ENCODE measurements at places on chromosomes 3 and 15.

- no peak for DNase-seq
These were observed 7.1 kb downstream of the DHX36 start for GRCh38 chr3:154316974-154317767.

DNA sequence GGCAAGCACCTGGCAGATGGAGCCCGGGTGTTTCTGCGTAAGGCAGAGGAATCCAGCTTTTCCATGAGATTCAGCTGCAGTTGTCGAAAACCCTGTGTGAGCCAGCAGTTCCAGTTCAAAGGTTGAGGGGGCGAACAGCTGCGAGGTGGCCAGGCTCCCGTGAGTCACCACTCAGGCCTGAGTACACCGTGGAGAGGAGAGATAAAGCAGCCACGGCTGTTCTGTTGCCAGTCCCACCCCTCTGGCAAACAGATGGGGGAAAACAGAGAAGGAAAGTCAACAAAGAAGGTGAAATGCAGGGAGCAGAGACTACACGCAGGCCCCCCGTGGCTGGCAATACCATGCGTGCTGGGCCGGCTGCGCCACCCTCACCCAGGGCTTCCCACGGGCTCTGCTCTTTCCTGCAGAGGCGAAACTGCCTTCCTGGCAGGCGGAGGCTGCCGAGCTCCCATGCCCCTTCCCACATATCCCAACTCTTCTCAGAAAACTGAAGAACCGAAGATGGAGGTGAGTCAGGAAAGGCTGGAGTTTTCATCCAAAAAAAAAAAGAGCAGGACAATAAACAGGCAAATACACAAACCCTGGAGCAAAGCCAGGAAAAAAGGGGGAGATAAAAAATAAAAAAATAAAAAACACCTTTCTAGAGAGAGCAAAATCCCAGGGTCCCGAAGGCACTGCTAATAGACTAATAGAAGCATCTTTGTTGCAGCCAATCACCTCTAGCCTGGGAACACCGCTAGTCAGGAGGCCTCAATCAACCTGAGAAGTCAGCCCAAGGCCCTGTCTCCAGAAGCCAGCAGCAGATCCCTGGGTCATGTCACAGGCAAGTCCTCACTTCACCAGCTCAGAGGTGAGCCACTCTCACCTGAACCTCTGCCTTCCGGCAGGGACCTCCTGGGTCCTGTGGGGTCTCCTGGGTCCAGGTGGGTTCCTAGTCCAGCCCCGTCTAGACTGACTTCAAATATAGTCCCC is 37.7 kb downstream of the FAM174B start:
- no peak for DNase-seq

GRCh38 chr3:174346141-174346540 is 513.0 kb upstream of the NAALADL2 start:
- no peak for DNase-seq

GRCh38 chr3:152574461-152575079 is 260.4 kb upstream of the P2RY1 start:
- DNase-seq = no peak

- no peak for DNase-seq
These were observed 572.5 kb downstream of the SQOR start for GRCh38 chr15:46207341-46207740.

GRCh38 chr3:98817547-98818041 is 54.5 kb downstream of the ST3GAL6 start:
- no peak for DNase-seq

DNA sequence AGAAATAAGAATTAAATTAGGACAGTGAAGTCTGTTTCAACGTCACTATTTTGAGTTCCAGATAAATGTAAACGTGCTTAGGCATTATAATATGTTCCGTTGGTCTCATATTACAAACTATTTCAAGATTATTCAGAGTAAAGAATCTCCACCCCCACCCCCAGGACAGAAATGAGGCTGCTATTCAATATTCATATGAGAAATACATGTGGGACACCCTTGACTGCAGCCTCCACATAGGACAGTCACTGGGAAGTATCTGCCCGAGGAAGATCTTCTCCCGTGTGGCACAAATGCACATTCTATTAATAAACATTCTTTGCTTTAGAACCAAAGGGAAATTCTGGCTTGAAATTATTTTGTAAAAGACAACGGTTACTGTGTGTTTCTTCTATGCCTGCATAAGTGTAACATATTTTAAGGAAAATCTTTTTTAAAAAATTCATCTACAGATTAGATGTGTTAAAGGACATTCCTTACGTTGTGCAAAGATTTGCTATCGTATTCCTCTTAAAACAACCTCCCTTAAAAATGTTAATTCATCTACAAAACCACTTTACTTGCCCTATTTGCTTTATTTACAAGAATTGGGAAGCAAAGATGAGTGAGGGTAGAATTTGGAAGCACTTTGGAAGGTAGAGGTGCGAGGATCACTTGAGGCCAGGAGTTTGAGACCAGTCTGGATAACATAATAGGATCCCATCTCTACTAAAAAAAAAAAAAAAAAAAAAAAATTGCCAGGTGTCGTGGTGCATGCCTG is 148.3 kb upstream of the SOX14 start:
- no peak for DNase-seq

GRCh38 chr3:71728632-71729342 is 3.6 kb upstream of the EIF4E3 start:
- no peak for DNase-seq

DNA sequence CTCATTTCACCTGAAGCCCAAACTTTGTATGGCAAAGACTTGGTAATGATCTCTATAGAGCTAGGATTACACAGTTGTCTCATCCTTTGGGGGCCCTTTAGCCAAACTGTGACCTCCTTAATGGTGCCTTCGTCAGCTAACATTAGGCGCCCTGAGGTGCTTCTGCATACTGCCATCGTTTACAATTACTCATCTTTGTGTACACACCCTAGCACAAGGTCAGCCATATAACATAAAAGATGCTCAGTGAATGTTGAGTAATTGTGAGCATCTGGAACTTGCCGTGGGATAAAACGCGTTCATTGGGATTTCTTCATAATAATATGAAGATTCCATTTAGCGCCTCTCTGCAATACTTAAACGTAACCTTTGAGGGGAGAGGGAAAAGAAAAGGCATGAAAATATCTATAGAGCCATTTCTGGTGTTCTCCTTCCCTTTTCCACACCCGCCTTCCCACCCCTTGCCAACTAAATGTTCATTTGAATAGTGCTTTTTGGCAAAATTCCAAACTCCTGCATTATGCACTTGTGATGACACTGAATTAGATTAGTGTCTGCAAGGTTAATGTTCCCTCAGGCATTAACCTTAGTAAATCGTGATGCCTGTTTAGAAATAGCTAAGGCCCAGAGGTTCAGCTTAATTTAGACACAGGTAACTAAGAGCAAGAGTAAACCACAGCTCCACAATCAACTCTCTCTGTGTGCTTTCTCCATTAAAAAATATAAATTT is 990 bp upstream of the ZNF148 start:
- no peak for DNase-seq

DNA sequence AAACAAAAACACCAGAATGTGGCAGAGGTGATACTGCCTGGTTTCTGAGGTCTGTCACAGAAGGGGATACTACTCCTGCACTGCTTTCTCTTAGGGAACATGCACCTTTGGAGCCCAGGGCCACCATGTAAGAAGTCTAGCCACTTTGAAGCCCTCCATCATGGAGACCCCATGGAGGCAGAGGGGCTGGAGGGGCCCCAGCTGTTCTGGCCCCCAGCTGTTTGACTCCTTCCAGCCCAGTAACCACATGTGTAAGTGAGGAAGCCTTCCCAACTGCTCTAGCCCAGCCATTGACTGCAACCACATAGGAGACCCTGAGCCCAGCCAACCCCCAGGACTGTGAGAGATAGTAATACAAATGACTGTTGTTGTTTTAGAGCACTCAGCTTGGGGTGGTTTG is 9.0 kb upstream of the IGDCC4 start:
- DNase-seq = no peak

DNA sequence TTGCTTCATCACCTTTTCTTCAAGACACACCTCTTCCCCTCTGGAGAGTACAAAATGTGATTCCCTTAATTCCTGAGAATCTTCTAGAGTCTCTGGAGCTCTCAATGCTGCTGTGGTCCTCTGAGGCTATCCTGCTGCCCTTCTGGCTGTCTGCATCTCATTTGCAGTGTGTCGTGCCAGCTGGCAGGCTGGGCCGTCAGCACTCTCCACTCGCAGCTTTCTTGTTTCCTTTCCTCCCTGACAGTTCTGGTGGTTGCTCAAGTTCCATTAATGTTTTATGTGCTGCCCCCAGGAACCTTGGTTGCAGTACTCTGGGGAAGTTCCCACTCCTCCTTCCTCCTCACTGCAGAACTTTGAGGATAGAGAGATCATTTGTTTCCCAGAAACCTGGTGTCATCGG is 210.8 kb upstream of the ROPN1 start:
- no peak for DNase-seq

GRCh38 chr15:66935688-66936087 is 129.7 kb upstream of the SMAD3 start:
- no peak for DNase-seq

DNA sequence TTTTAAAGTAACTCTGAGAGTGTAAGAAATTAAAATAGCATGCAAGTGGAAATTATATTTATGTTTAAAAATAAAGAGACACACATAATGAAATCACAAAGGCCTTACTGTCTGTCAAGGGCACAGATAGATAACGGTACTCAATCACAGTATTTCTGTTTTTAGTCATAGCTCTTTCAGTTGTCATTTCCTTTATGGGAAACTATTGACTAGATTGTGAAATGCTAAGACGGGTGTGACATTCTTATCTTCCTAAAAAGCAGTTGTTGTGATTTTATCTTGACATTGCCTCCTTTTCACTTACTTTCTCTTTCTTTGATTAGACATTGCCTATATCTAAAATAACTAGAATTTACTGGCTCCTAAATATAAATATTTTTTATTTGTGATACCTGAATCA is 100.1 kb upstream of the PLSCR5 start:
- DNase-seq = no peak

DNA sequence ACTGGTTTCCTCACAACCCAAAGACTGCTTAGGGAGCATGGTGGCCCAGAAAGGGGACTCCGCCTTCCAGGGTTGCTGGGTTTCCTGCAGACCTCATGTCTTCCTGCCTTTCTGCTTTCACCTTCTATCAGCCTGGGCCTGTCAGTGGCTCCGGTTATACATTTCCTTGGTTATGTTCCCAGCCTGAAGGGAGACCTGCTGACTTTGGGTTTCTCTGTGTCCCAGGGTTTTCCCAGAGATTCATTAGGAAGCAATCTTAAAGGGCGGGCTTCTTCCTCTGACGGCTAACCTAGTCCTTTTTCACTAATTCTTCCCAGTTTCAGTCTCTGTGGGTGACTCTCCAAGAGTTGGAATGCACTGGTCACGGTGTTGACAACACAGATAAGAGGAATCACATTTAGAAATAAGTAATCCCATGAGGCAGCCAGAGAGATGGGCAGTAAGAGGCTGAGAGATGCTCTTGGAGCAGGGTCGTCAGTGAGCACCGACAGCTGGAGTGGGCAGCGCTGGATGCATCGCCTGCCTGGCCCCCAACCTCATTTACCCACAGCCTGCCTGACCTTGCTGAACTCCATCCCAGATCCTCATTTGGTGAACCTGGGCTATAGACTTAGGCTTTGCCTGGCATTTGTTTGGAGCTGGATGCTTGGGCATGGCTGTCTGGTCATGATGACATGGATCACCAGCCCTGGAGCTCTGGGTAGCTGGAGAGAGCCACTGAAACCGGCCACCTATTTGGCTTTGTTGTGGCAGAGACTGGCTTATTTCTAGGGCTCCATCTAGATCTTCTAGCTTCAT is 10.0 kb upstream of the EHD4 start:
- no peak for DNase-seq

GRCh38 chr3:140128217-140128616 is 193.2 kb downstream of the CLSTN2 start:
- no peak for DNase-seq

- no peak for DNase-seq
These were observed 16.2 kb downstream of the ZNF609 start for GRCh38 chr15:64476550-64476949.

- DNase-seq = no peak
These were observed 89.5 kb upstream of the ATP2B2 start for GRCh38 chr3:10594915-10595314.

GRCh38 chr15:99965376-99965775 is 232.1 kb upstream of the LYSMD4 start:
- DNase-seq = no peak

- no peak for DNase-seq
These were observed 40.8 kb downstream of the RHCG start for GRCh38 chr15:89455535-89455934.

- DNase-seq = no peak
These were observed 19.8 kb upstream of the NUDT16 start for GRCh38 chr3:131361464-131362421.

GRCh38 chr15:45719490-45719889 is 84.7 kb downstream of the SQOR start:
- no peak for DNase-seq

- no peak for DNase-seq
These were observed 25.0 kb downstream of the PIF1 start for GRCh38 chr15:64800476-64800875.

DNA sequence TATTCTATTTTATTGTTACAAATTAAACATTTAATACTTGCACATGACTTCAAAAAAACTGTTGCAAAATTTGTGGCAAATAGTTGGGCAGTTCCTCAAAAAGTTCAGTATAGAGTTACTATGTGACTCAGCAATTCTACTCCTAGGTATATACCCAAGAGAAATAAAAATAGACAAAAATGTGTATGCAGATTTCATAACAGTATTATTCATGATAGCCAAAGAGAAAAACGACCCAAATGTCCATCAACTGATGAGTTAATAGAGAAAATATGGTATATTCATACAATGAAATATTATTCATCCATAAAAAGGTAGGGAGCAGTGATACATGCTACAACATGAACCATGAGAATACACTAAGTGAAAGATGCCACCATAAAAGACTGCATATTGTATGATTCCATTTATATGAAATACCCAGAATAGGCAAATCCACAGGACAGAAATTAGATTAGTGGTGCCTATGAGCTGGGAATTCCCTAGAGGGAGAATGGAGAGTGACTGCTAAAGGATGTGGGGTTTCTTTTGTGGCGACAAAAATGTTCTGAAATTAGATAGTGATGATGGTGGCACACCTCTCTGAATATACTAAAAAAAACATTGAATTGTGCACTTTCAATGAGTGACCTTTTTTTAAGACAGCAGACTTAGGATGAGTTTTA is 31.6 kb upstream of the CLASP2 start:
- no peak for DNase-seq

DNA sequence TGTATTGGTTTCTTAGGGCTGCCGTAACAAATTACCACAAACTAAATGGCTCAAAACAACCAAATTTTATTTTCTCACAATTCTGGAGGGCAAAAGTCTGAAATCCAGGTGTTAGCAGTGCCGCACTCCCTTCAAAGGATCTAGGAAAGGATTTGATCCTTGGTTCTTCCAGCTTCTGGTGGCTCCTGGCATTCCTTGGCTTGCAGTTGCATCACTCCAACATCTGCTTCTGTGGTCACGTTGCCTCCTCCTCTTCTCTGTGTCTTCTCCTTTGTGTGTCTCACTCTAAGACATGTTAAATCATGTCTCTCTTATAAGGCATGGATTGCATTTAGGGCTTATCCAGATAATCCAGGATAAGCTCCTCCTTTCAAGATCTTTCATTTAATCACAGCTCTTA is 262.2 kb downstream of the MEX3B start:
- no peak for DNase-seq

- no peak for DNase-seq
These were observed 27.4 kb downstream of the SEC22A start for GRCh38 chr3:123229145-123229544.

- no peak for DNase-seq
These were observed 226.4 kb downstream of the SCAPER start for GRCh38 chr15:76678766-76679165.
